ENCODE measurements at places on chromosomes 12 and 14. TPM values are rescaled to one million over a fixed set of nuclear protein-coding genes. Genes with fewer than 3 reads are reported as not detected.

DNA sequence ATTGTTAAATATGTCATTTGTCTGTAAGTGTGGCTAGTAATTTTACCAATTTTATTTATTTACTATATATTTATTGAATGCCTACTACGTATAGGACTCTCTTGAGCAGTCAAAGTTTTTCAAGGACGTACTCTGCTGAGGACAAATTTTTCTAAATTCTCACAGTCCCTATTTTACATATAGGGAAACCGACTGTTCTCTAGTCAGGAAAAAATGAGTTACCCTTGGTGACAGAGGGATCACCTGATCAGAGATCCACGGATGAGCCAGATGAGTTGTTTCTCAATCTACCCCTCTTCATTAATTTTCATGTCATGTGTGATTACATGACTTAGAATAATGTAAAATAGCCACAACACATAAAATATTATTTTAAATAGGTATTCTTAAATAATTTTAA lies 96.2 kb upstream of the SLC38A2 start:
- no peak for DNase-seq

DNA sequence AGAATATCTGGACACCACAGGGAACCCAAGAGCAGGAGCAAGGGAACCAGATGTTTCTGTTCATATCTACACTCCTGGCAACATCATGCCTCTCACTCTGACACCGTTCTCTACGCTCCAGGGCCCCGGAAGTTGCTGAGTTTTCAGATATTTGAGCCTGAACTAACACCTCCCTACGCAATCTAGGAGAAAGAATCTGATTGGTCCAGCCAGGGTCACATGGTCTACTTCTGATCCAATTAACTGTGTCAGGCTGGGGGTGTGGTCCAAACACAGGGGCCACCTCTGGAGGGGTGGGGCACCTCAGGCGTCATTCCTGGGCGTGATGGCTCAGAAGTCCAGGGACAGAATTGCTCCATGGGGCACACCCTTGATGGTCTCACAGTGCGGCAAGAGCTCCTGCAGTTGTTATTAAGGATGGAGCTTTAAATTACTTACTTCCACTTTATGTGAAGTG lies 165.5 kb downstream of the PTPN11 start:
- DNase-seq, result peak; percentile 89

DNA sequence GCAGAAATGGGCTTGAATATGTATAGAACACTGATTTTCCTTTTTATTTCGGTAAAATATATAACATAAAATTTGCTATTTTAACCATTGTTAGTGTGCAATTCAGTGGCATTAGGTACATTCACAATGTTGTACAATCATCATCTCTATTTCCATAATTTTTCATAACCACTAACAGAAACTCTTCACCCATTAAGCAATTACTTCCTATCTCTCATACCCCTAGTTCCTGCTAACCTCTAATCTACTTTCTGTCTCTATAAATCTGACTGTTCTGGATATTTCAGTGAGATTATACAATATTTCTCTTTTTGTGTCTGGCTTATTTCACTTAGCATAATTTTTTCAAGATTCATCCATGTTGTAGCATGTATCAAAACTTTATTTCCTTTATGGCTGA lies 8.9 kb upstream of the RNF212B start:
- DNase-seq, result no peak

DNA sequence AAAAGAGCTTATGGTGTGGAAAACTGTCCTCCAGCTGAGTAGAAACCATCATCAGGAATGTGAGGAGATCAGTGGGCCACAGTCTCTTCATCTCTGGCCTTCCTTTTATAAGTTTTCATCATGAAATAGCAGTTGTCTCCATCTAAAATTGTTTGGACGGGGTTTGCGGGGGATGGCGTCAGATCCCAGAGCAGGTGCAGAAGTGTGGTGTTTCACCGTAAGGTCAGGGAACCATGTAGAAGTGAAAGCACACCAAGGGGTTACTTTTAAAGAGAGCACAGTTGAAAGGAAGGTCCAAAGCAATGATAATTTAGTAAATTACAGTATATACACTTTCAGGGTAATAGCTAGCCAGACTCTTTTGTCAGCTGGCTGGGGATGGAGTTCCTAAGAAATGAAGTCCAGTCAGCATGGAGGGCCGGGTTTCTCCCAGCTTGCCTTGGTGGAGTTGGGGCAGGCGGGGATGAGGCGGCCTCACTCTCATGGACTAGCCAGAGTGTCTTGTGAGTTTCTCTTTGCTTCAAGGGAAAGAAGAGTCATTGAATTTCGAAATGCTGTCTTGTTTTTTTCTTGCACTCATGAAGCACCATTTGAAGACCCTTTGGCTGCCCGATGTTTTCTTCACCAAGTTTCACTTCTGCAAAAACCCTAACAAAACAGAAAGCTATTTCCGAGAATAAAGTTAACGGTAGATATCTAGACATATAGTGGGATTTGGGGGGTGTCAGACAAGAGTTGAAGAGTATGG lies 100.6 kb downstream of the ETV6 start:
- no peak for DNase-seq

DNA sequence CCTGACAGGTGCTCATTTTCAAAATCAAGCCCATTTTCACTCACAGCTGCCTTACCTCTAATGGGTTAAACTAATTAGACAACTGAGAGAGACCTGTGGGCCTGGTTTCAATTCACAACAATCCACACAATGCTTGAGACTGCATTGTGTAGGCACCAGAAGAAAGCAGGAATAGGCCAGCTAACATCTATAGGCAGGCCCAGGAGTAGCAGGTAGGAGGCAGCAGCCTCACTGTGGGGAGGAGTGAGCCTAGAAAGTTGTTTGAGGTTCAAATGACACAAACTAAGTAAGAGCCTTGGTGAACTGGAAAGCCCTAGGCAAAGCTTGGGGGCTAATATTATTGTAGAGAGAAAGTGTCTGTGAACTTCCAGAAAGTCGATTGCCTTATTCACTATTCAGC lies 289.5 kb upstream of the CCDC196 start:
- no peak for DNase-seq

DNA sequence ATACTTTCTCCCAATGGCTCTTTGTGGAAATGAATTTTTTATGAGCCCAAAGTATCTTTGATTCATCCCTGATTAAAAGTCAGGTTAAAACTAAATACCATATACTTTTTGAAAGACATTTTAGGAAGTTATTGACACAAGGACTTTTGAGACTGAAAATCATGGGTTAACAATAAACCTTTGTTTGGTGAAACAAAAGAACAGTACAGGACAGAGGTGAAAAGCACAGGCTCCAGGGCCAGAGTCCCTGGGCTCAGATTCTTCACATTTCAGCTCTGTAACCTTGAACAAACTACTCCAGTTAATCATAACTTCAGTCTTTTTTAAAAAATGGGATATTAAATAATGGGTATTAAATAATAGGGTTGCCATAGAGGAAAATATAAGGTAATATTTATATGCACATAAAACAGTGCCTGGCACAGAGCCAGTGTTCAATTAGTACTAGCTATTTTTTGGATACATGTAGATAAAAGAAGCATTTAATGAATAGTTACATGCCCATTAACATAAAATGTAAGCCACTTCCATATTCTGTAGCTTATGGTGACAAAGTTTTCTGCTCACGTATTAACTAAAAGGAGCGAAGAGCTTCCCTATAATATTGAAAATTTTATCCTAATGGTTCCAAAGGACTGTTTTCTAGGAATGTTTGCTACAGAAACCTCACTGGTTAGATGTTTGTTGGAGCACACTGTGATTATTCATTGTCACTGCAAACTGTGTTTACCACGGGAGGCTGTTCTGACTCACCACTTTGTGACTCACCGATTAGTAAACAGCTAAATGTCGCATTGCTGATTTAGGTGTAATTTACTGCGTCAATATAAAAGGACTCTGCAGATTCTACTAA lies 255.4 kb downstream of the DAD1 start:
- peak; percentile 34 for DNase-seq

- DNase-seq, result peak; percentile 32
Measured at GRCh38 chr12:115506822-115507559, 770.5 kb downstream of the MED13L start.

- DNase-seq, result peak; percentile 31
Measured at GRCh38 chr12:57031138-57031725, 14.9 kb upstream of the TAC3 start.

- DNase-seq, result no peak
Measured at GRCh38 chr12:1470051-1470450, 124.3 kb downstream of the FBXL14 start.

GRCh38 chr12:113880988-113881962 lies 84.8 kb downstream of the RBM19 start:
- no peak for DNase-seq

DNA sequence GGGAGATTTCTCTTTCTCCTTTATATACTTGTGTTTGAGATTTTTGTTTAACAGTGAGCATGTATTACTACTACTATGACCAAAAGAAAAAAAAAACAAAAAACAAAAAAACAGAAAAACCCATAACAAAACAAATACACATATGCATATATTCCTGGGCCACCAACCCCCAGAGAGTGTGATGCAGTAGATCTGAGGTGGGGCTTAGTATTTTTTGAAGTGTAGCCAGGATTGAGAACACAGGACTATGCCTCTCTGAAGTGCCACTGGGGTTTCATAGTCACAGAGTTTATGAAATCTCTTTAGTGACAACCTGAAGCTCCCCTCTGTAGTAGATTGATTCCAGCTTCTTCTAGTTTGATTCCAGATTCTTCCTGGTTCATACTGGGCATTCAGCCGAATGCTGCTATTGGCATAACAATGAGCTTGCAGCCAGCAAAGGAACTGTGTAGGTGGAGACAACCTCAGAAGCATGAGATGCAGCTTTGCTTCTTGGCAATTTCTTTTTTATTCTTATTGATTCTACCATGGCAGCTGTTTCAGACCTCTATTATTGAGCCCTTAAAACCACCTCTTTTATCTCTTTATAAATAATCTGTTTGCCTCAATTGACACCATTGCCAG lies 15.5 kb upstream of the ANO4 start:
- DNase-seq, result no peak

GRCh38 chr14:20477211-20477876 lies 8.1 kb downstream of the PNP start:
- no peak for DNase-seq

GRCh38 chr12:50574601-50575348 lies 70.0 kb downstream of the DIP2B start:
- peak; percentile 23 for DNase-seq

DNA sequence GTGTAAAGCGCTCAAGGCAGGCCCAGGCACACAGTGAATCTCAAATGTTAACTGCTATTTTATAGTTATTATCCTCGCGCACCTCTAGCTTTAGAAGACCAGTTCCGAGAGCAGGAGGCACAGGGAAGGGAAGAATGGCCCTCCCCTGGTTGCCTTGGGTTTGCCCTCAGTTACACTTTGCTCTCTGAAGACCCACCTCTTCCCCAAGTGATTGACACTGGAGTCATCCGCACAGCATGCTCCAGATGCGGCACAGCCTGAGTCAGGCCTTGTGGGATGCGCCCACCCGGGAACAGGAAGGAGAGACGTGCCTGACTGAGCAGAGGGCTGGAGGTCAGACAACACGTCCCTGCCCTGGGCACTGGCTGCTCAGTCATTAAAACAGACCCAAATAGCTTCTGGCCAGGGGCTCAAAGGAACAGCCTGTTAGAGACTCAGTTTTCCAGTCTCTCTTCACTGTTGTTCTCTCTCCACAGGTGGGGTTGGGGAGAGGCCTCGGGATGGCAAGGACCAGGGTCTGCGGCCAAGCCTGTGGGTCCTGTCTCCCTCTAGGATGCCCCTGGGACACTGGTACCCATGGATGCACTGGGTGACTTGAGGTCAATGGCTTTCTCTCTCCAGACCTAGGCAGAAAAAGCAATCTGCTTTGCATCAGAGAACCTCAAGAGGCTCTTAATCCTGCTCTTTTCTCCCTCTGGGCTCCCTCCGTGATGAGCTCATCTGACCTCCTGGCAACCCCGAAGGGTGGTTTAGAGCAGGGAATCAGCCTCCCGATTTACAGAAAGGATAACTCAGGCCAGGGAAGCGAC lies 13.6 kb upstream of the MLXIP start:
- no peak for DNase-seq

- no peak for DNase-seq
Measured at GRCh38 chr14:54147758-54148157, 191.1 kb upstream of the BMP4 start.

ARHGDIB gene
- total RNA-seq, result not detected

ASPG gene
- 1.4 TPM for total RNA-seq

GZMB gene
- not detected for total RNA-seq

C12orf54 gene
- total RNA-seq, result not detected

SPTSSA gene
- total RNA-seq, result 27.5 TPM

CD163L1 gene
- total RNA-seq, result 0.14 TPM

All from GM23338 (cell line).